BJ (cell line): ENCODE measurements at places on chromosomes 6 and 20.

DNA sequence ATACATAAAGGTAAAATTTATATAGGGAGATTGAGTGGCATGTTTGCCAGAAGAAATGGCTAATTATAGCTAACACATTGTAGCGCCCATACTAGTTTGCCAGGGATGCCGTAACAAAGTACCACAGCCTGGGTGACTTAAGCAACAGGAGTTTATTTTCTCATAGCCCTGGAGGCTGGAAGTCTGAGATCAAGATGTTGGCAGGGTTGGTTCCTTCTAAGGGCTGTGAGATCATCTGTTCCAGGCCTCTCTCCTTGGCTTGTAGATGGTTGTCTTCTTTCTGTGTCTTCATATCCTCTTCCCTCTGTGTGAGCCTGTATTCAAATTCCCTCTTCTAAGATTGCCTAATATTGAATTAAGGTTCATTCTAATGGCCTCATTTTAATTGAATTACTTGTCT is 417.5 kb upstream of the OPRM1 start:
- no peak for DNase-seq

DNA sequence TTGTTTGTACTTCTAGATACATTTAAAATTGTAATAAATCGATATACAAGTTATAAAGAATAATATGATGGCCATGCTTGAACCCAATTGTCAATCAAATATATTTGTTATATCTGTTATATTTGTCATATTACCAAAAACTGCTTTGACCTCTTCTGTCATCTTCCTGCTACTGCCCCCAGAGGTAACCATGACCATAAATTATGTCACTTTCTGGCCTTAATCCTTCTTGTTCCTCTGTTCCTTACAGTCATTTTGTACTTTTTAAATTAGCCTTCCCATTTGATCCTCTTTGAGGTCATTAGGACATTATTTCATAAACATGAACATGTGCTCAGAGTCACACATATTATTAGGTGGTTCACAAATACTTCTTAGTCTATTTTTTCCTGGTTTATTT is 124.7 kb downstream of the HFE start:
- DNase-seq: no peak

- no peak for DNase-seq
Measured at GRCh38 chr6:159527351-159527750, 165.7 kb downstream of the SOD2 start.

DNA sequence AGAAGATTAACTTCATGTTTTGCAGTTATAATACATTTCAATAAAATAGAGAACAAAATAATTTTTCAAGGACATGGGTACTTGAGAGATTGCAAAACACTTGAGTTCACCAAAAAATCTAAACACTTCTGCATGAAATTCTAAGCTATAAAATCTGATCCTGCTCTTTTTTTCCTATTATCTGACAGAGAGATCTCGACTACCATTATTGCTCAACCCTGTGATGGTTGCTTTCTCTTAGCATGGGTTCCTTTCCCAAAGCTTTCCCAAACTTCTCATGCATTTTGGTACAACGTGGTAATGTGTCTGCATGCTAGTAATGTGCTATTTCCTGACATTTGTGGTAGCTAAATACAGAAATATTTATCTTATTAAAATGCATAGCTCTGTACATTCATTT is 1243.1 kb upstream of the ADGRB3 start:
- no peak for DNase-seq

- no peak for DNase-seq
Measured at GRCh38 chr20:59823030-59823423, 110.4 kb downstream of the SYCP2 start.

GRCh38 chr6:130500693-130501092 is 134.9 kb downstream of the TMEM200A start:
- DNase-seq: peak; percentile 92

DNA sequence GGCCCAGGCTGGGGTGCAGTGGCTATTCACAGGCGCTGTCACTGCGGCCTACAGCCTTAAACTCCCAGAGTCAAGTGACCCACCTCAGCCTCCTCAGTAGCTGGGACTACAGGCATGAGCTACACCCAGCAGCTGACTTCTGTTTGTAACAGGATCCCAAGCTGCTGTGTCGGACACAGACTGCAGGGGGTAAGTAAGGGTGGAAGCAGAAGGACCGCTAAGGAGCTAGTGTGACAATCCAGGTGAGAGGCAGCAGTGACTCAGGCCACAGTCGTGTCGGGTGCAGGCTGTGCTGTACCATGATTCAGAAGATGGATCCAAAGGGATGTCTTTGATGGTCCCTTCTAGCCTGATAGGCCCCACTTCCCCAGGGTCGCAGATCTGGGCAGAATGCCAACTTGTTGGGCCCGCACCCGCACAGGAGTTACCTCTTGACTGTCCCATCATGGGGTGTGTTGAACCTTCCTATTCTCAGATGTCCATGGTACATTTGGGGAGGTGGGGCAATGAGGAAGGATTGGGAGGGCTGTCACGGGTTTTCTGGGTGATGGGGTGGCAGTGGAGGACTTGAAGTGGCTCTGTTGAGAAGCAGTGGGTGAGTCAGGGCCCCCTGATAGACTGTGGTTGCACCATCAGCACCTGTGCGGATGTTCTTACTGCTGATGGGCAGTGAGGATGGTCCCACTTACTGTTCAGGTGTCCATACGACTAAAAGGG is 25.3 kb downstream of the AAR2 start:
- no peak for DNase-seq

DNA sequence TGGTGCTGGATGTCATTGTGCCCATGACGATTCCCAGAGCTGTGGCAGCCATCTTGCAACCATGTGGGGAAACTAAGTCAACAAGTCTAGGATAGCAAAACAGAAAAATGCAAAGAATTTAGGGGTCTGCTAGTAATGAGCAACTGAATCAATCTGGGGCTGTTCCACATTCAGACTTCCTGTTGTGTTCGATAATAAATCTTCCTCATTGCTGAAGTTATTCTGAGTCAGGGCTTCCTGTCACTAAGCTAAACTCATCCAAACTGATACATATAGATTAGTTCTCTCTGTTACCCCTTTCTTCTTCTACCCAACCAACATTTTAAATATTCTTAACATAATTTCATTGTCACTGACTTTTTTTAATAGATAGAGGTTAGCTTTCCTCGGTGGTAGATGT is 205.9 kb downstream of the HACE1 start:
- DNase-seq: no peak

DNA sequence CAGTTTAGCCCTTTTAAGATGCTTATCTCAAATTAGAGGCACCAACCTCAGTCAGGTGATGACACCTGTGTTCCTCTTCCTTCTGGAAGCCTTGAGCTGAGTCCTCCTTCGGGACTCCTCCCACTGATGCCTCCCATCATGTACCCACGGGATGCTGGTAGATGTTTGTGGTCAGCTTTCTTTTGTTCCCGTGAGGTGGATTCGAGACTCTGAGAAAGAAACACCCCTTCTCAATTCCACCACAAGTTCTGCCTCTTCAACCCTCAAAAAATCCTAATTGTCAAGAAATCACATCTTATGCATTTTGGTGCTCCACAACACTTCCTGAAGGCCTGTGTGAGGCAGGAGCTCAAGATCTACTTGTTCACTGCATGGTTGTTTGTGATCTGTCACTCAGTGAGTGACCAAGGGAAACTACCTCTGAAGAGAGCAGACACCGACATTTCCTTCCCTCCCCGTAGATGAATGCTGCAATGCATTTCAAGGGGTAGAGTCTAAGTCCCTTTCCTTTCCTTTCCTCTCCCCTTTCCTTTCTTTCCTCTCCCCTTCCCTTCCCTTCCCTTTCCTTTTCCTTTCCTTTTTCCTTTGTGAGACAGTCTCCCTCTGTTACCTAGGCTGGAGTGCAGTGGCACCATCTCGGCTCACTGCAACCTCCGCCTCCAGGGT is 50.5 kb downstream of the PCNA start:
- no peak for DNase-seq

DNA sequence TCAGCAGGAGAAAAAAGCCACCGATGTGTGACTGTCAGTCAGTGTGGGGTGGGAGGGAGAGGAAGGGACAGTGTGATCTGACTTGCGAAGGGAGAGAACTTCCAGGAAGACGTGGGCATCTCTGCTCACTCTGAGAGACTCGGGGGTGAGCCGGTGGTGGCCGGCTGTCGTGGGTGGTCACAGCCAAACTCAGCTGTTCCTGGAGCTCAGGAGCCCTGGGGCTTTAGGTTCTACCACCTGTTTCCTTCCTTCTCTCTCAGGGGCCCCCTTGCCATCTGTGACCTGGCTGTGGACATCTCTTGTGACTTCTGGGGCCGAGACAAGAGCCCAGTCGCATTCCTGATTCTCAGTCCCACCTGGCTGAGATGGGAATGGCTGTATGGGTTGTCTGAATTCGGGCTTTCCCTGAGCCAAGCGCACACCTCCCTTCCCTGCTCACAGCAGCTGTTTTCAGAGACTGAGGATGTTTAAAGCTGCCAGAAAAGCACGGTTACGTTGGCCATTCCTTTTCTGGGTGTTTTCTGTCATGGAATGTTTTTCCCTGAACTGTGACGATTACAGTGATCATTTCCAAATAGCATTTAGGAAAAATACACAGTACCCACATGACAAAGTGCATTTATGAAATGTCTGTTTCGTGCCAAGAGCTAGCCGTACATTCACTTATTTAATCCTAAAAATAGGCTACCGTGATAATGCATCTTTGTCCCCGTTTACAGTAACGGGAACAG is 36.5 kb downstream of the SYNJ2 start:
- no peak for DNase-seq

DNA sequence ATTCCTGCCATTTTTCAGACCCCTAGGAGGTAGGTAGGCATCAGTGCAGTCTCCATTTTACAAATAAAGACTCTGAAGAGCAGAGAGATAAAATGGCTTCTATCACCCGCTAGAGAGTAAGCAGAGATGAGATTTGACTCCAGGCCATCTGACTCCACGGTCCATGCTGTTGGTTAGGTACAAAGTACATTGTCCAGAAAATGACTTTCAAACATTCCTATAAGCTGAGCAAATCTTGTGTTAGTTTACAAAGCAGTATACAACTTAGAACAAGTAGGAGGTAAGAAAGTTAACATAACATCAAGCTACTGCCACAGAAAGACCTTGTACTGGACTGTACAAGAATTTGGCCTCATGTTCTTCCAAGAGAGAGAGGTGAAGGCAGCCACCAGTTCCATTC is 14.9 kb downstream of the BTN1A1 start:
- DNase-seq: no peak

GRCh38 chr6:149157126-149157525 is 160.4 kb upstream of the TAB2 start:
- no peak for DNase-seq

DNA sequence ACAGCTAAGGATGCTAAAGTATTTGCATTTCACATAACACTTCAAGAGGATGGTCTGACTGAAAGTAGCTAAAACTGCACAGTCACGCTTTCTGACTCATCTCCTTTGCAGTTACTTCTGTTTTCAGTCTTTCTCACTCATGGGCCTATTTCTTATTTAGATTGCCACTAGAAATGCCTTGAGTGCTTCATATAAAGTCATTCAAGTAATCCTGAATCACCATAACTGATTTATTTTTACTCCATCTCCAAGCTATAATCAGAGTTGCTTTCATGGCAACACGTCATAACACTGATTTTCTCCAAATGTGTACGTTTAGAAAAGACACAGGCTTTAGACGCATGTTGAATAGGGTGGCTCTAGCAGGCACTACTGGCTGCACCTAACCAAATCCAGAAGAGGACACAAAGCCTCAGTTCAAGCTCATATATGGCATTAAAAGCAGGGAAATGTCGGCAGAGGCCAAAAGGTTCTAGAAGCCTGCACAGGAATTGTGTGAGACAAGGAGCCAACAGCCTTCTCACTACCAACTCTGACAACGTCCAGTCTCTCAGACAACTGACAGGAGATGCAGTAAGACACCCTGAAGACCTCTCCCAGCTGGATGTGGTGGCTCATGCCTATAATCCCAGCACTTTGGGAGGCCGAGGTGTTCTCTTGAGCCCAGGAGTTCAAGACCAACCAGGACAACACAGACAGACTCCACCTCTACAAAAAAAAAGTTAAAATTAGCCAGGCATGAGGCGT is 64.1 kb upstream of the BEND6 start:
- DNase-seq: peak; percentile 79

GRCh38 chr20:57426271-57426689 is 35.1 kb downstream of the RBM38 start:
- DNase-seq: no peak

DNA sequence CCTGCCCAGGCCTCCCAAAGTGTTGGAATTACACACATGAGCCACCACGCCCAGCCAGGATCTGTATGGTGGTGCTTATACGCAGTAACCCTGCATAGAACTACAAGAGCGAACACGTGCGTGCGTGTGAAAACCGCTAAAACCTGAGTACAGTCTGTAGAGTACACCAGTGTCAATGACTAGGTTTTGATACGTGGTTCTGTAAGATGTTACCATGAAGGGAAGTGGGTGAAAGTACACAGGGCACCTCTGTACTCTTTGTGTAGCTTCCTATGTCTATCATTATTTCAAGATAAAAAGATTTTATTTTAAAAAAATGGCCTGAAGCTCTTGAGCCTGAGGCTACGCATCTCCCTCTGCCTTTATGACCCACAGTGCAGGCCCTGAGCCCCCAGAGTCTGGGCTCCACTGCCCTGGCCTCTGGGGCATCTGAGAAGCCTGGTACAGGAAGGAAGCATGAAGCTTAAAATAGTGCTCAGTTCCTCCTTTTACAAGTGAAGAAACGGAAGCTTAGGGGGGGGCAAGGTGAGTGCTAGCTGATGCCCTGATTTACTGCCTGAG is 21.6 kb downstream of the LY86 start:
- no peak for DNase-seq

DNA sequence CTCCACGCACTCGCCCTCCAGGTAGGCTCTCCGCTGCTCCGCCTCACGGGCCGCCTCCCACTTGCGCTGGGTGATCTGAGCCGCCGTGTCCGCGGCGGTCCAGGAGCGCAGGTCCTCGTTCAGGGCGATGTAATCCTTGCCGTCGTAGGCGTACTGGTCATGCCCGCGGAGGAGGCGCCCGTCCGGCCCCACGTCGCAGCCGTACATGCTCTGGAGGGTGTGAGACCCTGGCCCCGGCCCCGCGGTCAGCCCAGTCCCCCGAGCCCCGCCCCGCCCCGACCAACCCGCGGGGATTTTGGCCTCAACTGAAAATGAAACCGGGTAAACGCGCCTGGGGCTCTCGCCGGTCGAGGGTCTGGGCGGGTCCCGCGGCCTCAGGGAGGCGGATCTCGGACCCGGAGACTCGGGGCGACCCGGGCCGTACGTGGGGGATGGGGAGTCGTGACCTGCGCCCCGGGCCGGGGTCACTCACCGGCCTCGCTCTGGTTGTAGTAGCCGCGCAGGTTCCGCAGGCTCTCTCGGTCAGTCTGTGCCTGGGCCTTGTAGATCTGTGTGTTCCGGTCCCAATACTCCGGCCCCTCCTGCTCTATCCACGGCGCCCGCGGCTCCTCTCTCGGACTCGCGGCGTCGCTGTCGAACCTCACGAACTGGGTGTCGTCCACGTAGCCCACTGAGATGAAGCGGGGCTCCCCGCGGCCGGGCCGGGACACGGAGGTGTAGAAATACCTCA is 598 bp downstream of the HLA-B start:
- DNase-seq: no peak

DNA sequence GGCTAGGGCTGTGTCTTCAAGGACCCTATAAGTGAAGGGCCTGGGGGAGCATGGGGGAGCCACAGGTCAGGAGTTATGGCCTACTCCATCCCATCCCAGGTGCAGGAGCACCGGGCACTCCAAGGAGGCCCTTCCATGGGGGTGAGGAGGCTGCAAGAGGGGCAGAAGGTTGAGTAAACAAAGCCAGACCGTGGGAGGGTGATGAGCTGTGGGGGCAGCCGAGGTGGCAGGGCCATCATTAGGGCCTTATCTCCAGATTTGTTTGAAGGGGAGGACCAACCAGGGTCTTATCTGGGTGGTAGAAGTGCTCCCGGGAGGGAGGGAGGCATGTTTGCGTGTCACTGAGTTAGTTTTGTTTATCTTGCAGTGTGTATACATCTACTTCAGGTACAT is 2.1 kb upstream of the FAM83C start:
- no peak for DNase-seq
